MG63 (cell line): ENCODE measurements at places on chromosomes 12 and 14. TPM values are rescaled to one million over a fixed set of nuclear protein-coding genes. Genes with fewer than 3 reads are reported as not detected.
A peak's percentile ranks its signal among the peaks of the same experiment; 100 is the strongest.

GRCh38 chr14:53808042-53808441 lies 148.6 kb downstream of the BMP4 start:
- DNase-seq: no peak

The ATP5F1B gene
- total RNA-seq: 202 and 245 TPM in 2 replicates

The TMEM253 gene
- total RNA-seq: not detected in 2 replicates

The P3H3 gene
- total RNA-seq: 19.4 and 45.6 TPM in 2 replicates

The SERPINA10 gene
- not detected in 2 replicates for total RNA-seq

GRCh38 chr12:93115646-93116045 lies 186.6 kb upstream of the EEA1 start:
- DNase-seq: no peak

The CTSG gene
- total RNA-seq: not detected in 2 replicates

The C12orf54 gene
- not detected in 2 replicates for total RNA-seq

DNA sequence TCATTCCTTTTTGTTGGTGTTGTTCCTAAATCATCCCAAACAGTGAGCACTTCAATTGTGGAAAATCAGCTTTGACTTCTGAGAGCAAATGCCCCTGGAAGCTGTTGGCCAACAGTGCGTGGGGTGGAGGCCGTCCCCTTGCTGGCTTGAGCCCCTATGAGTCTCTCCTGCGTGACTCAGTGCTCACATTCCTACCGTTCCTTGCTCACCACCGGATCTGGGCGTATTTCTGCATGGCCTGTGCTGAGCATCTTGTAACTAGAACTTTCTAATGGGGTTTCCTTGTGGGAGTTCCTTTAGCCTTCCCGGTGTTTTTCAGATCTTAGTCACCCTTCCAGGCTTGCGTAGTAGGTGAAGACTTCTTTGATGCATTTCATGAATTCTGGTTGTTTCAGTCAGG lies 14.7 kb downstream of the SERPINA1 start:
- DNase-seq: peak; percentile 90

DNA sequence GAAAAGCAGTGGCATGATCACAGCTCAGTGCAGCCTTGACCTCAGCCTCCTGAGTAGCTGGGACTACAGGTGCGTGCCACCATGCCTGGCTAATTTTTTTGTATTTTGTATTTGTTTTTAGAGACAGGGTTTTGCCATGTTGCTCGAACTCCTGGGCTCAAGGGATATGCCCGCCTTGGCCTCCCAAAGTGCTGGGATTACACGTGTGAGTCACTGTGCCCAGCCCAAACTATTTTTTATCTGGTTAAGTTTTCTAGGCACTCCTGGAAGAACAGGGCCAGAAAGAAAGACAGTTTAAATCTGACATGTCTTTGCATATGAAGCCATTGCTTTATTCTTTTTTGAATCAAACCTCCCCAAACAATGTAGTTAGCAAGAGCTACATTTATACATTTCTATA lies 27.5 kb upstream of the PTGR2 start:
- DNase-seq: peak; percentile 44

- no peak for DNase-seq
Observed at GRCh38 chr12:26406391-26406790, 211.0 kb downstream of the SSPN start.

GRCh38 chr12:27782481-27782880 lies 2.4 kb upstream of the MANSC4 start:
- no peak for DNase-seq

GRCh38 chr14:101077481-101078074 lies 174.1 kb upstream of the RTL1 start:
- DNase-seq: no peak

The POLE2 gene
- total RNA-seq: 14.3 and 75.1 TPM in 2 replicates

The BCL7A gene
- 1.8 and 2.4 TPM in 2 replicates for total RNA-seq

The TAS2R8 gene
- not detected in 2 replicates for total RNA-seq

DNA sequence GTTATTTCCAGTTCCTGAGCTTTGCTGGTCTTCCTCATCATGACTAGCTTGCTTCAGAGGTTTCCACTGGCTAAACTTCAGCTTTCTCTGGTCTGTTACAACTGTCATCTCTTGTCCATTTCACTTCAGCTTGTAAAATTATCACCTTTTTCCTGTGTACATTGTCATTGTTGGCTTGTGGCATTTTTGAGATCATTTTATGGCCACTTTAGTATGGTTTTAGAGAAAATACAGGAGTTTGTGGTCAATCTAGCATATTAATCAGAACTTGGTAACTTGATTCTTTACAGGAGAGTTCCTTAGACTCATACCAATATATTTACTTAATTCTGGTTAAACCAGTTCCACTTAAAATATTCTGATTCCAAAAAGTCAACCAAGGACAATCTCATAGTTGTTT lies 235.9 kb upstream of the KITLG start:
- DNase-seq: no peak

The LALBA gene
- not detected in 2 replicates for total RNA-seq

The FBLN5 gene
- 0.16 and 26.2 TPM in 2 replicates for total RNA-seq

- no peak for DNase-seq
Observed at GRCh38 chr12:114769634-114770033, 85.7 kb upstream of the TBX3 start.

GRCh38 chr12:43812057-43812456 lies 5.9 kb upstream of the TWF1 start:
- no peak for DNase-seq
